ENCODE measurements at places on chromosomes 7 and 10.

- no peak for DNase-seq
Observed at GRCh38 chr7:106231856-106232490, 52.8 kb downstream of the NAMPT start.

DNA sequence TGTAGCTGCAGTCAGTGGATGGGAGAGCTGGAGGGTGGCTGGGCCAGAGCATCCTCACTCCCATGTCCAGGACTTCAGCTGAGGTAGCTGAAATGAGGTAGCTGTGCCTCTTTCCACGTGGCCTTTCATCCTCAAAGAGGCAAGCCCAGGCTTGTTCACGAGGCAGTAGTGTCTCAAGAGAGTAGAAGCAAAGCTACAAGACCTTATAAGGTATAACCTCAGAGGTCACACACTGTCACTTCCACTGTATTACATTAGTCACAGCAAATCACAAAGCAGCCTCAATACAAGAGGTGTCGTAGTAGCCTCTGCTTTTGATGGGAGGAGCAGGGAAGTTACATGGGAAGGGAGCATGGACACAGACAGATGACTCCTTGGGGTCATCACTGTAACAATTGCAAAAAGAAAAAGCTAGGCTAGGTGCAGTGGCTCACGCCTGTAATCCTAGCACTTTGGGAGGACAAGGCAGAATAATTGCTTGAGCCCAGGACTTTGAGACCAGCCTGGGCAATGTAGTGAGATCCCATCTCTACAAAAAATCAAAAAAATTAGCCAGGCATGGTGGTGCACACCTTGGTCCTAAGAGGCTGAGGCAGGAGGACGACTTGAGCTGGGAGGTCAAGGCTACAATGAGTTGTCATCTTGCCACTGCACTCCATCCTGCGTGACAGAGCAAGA, 97.5 kb downstream of the SKIDA1 start:
- no peak for DNase-seq

DNA sequence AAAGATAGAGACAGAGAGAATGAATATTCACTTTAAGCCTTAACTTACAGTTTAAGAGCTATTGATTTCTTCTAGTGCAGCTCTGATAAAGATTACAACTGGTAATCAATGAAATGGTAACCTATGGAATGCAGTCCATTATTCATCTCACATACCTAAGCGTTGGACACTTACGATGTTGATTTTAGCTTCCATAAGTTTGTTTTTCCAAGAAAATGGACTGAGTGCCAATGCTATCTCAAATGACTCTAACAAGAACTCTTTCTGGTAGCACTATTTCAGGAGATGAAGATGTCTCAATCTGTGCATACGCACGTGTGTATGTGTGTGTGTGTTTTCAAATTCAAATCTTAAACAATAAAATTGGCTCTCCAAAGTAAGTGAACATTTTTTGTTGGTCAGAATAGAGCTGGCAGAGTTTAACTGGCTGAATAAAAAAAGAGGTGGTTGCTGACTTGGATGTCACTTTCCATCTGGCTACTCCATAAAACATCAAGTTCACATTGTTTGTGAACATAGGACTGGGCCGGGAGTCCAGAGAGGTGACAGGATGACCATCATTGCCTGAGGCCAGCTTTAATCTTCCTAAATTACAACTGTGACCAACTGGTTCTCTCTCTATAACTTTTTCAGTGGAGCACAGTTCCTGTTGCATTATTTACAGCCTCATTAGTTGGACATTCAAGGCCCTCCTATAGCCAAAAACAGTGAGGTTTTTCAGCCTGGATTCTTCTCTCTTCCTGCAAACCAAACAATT, 106.9 kb upstream of the CSTF2T start:
- DNase-seq, result no peak

- DNase-seq, result peak; percentile 90
Observed at GRCh38 chr10:76302961-76303630, 871.7 kb downstream of the LRMDA start.

Measured in left renal cortex interstitium (tissue), 4 donors.